PC-9 (cell line): ENCODE measurements at places on chromosomes 11 and 22.

GRCh38 chr11:61195719-61196118 is 7.6 kb upstream of the PGA3 start:
- no peaks in the 10 kb centered on the region for H3K4me1 ChIP-seq
- DNase-seq, result no peak
- no peak overlapping the region for H3K4me3 ChIP-seq
- no peaks in the 10 kb centered on the region for H3K36me3 ChIP-seq

DNA sequence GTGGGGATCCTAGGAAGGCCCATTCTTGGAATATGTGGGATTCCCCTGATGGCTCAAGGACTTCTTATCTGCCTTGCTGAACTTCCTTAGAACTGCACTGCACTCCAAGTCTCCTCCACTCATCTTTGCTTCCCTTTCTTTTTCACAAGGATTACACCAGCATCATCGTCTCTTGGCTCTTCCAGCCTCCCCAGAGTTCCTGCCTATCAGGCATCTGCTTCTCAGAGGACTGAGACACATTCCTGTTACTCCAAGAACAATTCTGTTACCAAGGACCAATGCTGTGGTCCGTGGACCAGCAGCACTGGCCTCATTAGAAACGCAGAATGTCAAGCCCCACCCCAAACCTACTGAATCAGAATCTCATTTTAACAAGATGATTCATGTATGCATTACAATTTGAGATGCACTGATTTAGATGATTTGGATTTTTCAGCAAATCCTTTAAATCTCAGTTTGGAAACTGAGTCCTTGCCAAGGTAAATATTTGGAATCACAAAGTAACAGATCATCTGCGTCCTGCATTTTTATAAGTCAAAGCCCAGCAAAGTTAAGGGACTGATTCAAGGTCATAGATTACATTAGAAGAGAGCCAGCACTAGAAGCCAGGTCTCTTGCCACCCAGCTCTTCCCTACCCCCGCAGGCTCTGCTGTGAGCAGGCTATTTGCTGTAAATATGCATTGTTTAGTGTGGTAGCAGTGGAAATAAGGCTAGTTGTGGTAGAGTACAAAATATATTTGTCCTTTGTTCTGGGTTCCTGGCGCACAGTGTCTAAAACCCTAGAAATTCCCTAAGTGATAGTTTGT is 110.9 kb downstream of the SWAP70 start:
- H3K36me3 ChIP-seq, result no peaks in the 10 kb centered on the region
- H3K4me1 ChIP-seq, result no peaks in the 10 kb centered on the region

GRCh38 chr22:46953968-46954765 is 191.7 kb downstream of the TBC1D22A start:
- H3K4me3 ChIP-seq, result no peak overlapping the region
- H3K27ac ChIP-seq, result no peak overlapping the region
- H3K4me1 ChIP-seq, result no peaks in the 10 kb centered on the region
- DNase-seq, result no peak
- no peaks in the 10 kb centered on the region for H3K27me3 ChIP-seq

DNA sequence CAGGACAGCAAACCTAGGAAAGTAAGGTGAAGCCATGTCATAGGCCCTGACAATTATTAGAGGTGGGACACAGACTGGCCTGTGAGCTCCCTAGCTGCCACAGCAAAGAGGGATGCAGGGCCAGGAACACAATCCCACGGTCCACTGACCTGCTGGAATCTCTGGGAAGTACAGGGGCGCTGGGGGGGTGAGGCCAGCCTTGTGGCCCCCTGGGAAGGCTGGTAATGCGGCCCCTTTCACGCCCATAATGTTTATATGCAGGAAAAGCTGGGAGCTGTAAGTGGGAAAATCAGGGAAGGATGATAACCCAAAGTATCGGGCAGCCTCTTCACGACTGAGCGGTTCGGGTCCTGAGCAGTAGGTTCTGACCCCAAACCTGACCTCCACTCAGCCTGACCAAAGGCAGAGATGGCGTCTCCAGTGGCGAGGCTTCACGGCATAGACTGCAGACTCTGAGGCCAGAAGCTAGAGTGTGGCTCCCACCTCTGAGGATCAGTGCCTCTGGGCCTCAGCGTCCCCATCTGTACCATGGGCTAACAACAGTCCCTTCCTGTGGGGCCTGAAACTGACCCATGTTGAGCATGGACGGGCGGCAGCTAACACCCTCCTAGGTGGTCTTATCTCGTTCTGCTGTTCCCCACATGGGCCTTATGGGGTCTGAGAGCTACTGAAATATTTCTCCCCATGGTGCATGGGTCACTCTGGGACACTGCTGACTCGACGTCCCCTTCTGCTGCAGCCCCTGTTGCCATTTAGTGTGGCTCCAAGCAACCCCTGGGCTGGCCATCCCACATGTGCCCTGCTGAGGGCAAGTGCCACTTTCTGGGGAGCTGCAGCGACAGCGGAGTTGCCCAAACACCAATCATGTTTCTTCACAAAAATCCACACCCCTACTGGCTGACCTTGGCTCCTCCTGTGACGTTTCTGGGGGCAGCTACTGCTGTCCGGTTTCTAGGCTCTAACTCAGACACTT is 101.8 kb downstream of the PHF21B start:
- no peak overlapping the region for H3K27ac ChIP-seq
- DNase-seq, result no peak
- H3K4me1 ChIP-seq, result no peaks in the 10 kb centered on the region
- H3K4me3 ChIP-seq, result no peak overlapping the region
- H3K27me3 ChIP-seq, result peaks cover 92% of the 10 kb centered on the region

DNA sequence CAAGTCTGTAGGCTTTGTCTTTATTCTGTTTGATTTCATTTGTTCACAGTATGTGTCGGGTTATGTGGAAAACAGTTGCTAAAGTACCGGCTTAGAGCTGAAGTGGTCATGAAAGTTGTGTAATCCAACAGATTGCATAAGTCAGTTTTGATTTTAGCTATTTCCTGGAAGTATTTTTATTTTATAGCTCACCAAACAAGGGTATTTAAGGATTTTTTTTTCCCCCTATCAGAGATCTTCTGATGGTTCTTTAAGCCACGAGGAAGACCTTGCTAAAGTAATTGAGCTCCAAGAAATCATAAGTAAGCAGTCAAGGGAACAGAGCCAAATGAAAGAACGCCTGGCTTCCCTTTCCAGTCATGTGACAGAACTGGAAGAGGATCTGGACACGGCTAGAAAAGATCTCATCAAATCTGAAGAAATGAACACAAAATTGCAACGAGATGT is 55.9 kb downstream of the PPFIA1 start:
- no peak overlapping the region for H3K4me3 ChIP-seq
- H3K4me1 ChIP-seq, result no peaks in the 10 kb centered on the region; the same call in 1 of the 2 replicates
- no peak for DNase-seq
- peaks cover 57% of the 10 kb centered on the region for H3K36me3 ChIP-seq
- H3K27me3 ChIP-seq, result no peaks in the 10 kb centered on the region

DNA sequence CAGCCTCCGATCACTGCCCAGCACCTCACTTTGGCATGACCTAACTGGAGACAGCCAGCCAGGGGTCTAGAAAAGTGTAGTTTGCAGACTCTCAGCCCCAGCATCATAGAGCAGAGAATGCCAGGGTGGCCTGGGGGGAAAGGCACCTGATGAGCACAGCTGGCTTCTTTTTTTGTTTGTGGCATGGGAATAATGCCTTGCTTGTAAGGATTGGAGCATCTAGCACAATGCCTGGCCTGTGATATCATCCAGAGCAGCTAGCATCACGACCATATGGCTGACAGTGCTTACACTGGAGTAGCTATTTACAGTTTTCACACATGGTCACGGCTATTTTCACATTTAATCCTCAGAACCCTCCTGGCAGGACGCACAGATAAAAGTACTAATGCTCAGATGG is 594.8 kb upstream of the B3GAT1 start:
- H3K4me3 ChIP-seq, result no peak overlapping the region
- H3K27me3 ChIP-seq, result peaks cover 47% of the 10 kb centered on the region
- H3K4me1 ChIP-seq, result no peaks in the 10 kb centered on the region
- H3K27ac ChIP-seq, result no peak overlapping the region
- no peaks in the 10 kb centered on the region for H3K36me3 ChIP-seq

- peak; percentile 42 for DNase-seq
- peaks cover 28% of the 10 kb centered on the region for H3K4me1 ChIP-seq
- peak overlapping the region; percentile 62; the same call in 1 of the 2 replicates for H3K27ac ChIP-seq
- peak overlapping the region; percentile 83 for H3K4me3 ChIP-seq
- peaks cover 3% of the 10 kb centered on the region; the same call in 1 of the 2 replicates for H3K36me3 ChIP-seq
These were observed 824 bp upstream of the CBX6 start for GRCh38 chr22:38872831-38873248.
